Dorsolateral prefrontal cortex (tissue), 122 donors: ENCODE measurements at places on chromosomes 7 and 10. TPM values are rescaled to one million over a fixed set of nuclear protein-coding genes. Genes with fewer than 3 reads are reported as not detected.
A peak's percentile ranks its signal among the peaks of the same experiment; 100 is the strongest.

Gene SERPINE1
- 1.5 TPM for total RNA-seq

Gene HNRNPA2B1
- total RNA-seq = 454 TPM

DNA sequence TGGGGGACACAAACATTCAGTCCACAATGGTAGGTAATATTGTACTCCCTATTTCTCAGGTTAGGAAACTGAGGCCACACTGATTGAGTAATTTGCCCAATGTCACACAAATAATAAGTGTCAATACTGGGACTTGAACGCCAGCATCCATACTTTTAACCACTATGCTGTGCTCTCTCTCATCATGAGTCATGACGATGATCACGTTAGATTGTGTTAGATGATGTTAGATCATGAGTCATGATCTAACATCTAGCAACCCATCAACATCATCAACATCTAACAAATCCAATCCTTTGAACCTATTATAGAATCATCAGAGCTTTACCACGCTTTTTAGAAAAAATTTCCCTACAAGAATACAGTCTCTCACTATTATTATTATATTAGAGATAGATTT, 28.1 kb upstream of the HERPUD2 start:
- no peak for DNase-seq

DNA sequence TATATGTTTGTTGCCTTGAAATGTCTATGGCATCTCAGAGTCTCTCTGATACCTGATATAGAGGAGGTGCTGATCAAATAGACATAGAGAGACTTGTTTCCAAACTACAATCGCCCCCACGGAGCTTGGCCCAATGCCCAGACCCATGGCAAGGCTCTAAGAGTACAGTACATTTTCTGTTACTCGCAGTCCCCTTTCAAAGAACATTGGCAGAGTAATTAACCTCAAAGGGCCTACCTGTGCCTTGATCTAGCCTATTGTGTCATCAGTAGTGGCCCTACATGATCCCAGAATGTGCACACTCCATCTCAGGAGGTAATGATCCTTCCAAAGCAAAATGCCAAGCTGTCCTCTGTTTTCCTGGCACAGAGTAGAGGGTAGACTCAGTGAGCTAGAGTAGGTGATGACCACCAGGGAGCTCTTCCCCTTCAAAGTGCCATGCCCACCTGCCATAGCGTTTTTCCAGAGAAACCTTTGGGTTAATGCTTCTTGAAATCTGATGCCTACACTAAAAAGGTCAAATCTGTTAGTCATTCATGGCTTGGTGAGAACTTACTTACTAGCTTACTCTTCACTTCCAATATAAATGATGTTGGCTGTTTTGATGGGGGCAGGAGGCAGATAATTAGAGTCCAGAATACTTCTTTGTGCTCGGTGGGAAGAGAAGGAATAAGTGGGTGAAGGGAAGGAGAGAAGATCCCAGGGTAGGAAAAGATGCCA, 41.2 kb upstream of the ACSL5 start:
- DNase-seq = no peak

Gene PRSS1
- not detected for total RNA-seq

DNA sequence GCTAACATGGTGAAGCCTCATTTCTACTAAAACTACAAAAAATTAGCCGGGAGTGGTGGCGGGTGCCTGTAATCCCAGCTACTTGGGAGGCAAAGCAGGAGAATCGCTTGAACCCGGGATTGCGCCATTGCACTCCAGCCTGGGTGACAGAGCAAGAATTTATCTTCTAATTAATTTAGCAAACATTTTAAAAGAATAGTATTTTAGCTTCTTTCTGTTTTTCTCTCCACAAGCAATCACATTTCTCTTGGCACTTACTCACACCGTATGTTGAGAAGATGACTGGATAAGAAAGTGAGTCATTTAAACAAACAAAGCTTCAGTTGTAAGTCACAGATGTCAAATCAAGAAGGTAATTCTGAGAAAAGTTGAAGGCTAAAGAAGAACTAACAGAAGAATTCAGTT, 264.0 kb downstream of the ARL4A start:
- DNase-seq = no peak

GRCh38 chr7:6489612-6490011, 41.9 kb upstream of the DAGLB start:
- DNase-seq = no peak

Gene TEX36
- not detected for total RNA-seq

- no peak for DNase-seq
Measured at GRCh38 chr7:133478591-133479135, 225.8 kb downstream of the EXOC4 start.

GRCh38 chr10:48459270-48460150, 145.4 kb downstream of the ARHGAP22 start:
- DNase-seq = peak; percentile 16

Gene FAM13C
- 94.5 TPM for total RNA-seq

- DNase-seq = peak; percentile 32
Measured at GRCh38 chr7:159032322-159032721, 112.3 kb downstream of the VIPR2 start.

DNA sequence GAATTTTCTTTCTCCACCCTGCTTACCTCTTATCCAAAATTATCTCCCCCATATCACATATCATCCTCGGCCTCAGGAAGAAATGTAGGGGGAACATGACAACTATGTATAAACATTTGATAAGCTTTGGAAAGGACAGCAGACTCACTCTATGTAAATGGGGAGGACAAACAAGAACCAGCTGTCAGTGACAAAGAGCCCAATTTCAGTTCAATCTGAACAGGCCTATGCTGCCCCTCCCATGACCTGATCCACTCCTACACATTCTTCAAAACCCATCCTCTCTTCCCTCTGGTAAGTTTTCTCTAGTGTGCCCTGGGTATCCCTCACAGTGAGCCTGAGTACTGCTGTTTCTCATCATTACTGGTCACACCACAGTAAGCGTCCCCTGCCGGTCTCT, 20.8 kb downstream of the FZD9 start:
- no peak for DNase-seq

DNA sequence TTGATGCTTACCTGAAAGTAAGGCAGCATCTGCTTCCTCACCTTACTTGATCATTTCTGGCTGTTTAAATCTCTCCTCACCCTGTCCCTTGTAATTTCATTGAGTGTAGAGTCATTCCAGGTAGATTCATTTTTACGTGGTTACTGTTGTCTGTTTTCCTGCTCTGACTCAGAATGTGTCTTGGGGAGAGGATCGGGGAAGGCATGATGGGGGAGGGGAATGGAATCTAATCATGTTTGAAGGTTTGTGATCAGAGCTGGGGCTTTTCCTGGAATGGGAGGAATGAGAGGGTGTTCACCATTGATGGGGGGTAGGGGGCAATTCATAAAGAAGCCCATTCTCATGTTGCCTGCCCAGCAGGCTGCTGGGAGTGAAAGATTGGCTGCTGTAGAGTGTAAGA, 18.7 kb downstream of the SEC24C start:
- no peak for DNase-seq

Gene NEBL
- 181 TPM for total RNA-seq

Gene EN2
- 0.41 TPM for total RNA-seq

- peak; percentile 50 for DNase-seq
Measured at GRCh38 chr10:22345301-22346095, at the start of gene SPAG6. TSS of gene SPAG6 (plus strand) at chr10:22345496. CDS start at chr10:22345612, 116 bp downstream.

DNA sequence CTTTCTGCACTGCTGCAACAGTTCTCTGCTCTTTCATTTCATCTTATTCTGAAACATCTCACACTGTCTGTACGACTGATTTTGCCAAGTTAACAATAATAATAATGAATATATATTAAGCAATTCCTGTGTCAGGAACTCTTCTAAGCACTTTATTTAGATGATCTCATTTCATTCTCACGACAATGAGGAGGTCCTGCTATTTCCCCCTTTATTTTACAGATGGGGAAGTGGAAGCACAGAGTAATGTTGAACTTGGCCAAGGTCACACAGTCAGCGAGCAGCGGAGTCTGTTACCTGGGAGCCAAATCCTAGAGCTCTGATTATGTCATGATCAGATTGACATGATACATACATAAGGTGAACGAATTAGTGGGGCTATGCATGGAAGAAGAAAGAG, 5.8 kb downstream of the MRC1 start:
- no peak for DNase-seq

Gene GIMAP7
- total RNA-seq = 6.1 TPM

Gene ANKRD2
- total RNA-seq = 6.3 TPM

- DNase-seq = no peak
Measured at GRCh38 chr7:112707655-112708054, 82.5 kb downstream of the TMEM168 start.

- no peak for DNase-seq
Measured at GRCh38 chr7:2504128-2504888, 15.3 kb upstream of the LFNG start.

DNA sequence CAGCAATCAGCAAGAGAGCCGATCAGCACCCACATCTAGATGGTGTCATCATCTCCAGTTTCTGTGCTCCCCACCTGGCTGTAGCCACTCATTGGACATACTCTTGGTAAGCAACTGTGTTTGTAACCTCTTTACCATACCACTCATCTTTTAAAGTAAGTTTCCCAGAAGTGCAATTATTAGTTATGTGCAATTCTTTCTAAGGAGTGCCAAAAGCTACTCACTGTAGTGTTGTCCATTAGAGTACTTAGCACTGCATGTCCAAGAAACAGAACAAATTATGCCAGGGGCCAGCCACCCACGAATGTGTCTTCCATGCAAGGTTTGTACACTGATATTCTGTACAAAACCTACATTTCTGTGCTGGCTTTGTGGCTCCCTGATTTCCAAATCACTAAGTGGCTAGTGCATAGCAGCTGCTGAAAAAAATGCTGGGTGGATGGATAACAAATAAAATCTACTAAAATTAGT, 131.9 kb downstream of the SRPK2 start:
- no peak for DNase-seq

Gene ADCY1
- 195 TPM for total RNA-seq

Gene FAM131B
- total RNA-seq = 122 TPM

GRCh38 chr7:5451391-5451790, 27.8 kb upstream of the TNRC18 start:
- DNase-seq = no peak

- DNase-seq = peak; percentile 12
Measured at GRCh38 chr10:129933456-129934092, 30.5 kb downstream of the EBF3 start.

GRCh38 chr10:5661043-5661442, 5.4 kb downstream of the ASB13 start:
- no peak for DNase-seq

Gene BICC1
- 5.0 TPM for total RNA-seq

Gene PTPN12
- total RNA-seq = 54.1 TPM

- no peak for DNase-seq
Measured at GRCh38 chr7:23685731-23686130, 5.7 kb downstream of the FAM221A start.

GRCh38 chr10:12941966-12942365, 59.5 kb downstream of the CCDC3 start:
- DNase-seq = no peak

- DNase-seq = no peak
Measured at GRCh38 chr10:99382176-99382575, 48.2 kb downstream of the GOT1 start.

Gene SLC16A9
- total RNA-seq = 9.1 TPM
